ENCODE measurements at places on chromosomes 2 and 18.

GRCh38 chr2:151845884-151846283 lies 17.7 kb upstream of the ARL5A start:
- no peak for DNase-seq

DNA sequence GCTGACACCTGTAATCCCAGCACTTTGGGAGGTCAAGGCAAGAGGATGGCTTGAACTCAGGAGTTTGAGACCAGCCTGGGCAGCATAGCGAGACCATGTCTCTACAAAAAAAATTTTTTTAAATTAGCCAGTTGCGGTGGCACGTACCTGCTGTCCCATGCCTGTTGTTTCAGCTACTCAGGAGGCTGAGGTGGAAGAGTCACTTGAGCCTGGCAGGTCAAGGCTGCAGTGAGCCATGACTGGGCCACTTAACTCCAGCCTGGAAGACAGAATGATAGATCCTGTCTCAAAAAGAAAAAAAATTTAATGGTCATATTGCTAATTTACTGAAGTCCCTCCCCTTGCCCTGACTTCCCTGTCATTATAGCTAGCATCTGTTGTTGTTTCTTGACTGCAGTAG lies 112.6 kb downstream of the ARHGAP28 start:
- no peak for DNase-seq

DNA sequence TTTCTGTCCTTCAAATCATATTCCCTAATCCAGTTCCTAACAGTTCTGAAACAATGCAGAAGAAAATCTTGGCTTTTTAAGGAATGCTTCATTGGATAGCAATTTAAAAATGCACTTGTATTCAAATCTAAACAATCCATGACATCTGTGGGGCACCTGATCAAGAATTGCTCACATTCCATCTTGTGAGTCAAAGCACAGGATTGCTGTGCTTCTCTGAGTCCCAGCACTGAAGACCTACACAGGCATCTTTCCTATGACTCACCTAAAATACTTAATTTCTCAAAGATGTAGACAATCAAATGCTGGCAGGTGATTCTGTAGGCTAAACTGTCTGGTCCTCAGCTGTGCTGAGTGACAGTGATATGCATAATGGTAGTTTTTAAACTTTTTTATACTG lies 10.1 kb upstream of the ATP8B1 start:
- no peak for DNase-seq

DNA sequence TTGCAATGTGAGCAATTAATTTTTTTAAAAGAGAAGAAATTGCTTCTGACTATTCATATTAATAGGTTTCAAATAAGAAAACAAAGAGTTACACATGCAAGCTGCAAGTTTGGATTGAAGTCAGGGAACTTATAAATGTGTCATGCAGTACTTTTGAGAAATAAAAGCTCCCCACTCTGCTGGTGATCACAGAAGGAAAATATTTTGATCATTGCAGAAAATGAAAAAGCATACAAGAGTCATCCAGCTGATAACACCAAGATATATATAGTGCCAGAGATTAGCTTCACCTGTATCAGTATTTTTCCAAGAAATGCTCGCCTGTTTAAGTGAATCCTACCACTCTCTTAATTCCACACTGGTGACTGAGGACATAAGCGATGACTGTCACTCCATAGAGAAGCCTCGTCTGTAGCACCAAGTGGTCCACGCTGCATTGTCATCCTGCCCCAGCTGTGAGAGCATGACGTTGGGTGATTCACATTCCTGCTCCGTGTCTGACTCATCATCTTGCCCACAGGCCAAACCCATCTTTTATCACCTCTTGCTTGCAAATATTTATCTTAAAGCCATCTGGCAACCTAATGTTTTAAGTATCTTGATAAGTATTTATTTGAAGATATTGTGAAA lies 178.0 kb downstream of the ASXL3 start:
- no peak for DNase-seq

DNA sequence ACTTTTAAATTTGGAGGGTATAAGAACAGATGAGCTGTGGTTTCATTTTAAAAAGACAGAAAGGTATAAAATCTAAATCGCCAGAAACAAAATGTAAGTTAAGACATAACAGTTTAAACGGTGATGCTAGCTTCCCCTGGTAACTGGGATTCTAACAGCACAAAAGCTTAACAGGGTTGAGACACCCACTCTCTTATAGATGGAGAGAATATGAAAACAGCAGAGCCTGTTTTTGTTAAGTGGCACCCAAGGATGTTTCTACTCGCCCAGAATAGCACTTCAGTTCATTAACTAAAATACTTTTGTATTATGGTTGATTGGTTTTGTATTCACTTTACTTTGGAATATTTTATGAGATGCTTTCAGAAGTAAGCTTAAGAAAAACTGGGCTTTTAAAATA lies 151.9 kb upstream of the RND3 start:
- no peak for DNase-seq

- DNase-seq = no peak
Measured at GRCh38 chr2:70715071-70715985, 52.7 kb downstream of the ADD2 start.

DNA sequence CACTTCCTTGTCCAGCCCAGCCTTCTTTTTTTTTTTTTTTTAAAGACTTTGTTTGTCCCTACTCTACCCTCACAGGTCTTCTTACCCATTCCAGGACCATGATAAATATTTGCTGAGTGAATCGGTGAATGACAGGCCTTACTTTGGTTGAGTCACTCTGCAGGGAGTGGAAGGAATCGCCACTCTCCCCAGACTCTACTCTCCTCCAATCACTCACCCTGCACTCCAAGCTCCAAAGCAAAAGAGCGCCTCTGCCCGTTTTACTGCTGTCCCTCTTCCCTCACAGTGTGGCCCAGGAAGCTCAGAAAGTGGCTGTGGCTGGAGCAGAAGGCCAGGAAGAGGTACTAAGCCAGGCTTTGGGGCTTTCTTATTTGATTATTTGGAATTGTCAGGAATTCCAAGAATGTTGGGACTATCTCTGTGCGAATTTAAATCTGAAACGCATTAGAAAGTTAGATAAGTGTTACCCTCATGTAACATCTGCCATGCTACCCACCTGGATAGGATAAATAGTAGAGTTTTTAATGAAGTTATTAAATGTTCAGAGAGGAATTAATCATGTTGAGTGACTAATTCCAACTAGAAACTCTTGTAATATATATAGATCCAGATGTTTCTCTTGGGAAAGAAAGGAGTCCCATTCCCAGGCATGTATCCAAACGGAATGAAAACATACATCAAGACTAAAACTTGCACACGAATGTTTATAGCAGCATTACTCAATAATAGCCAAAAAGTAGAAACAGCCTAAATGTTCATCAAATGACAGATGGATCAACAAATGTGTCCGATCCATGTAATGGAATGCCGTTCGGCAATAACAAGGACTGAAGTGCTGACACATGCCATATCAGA lies 43.0 kb upstream of the CHMP1B start:
- DNase-seq = no peak

DNA sequence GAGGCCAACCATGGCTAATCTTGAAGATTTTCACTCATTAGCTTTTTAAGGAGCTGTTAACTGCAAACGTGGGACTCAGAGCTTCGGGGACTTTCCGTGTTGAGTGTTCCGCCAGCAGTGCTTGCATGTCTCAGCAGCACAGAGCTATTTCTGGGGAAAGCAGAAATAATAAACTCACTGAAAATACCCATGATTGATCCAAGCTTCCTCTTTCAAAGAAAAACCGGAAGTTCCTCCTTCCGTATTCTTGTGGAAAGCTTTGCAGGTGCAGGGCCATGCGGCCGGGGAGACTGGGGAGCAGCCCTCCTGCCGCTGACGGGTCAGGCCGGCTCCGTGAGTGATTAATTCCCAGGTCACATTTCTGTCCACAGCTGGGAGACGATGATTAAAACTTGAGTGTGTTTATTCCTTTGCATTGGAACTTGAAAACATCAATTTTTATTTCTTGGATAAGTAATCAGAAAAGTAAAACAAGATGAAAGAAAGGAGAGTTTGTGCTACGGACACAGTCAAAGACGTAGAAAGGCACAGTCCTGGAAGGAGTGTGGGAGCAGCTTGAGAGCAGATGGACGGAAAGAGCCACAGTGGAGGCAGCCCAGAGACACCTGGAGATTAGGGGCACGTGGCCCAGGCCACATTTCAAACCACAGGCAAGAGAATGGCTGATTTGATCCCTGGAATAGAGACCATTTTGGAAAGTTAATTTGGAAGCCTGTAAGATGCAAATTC lies 54.2 kb upstream of the CTDP1 start:
- DNase-seq = no peak
